ENCODE measurements at places on chromosomes 2 and 18.

DNA sequence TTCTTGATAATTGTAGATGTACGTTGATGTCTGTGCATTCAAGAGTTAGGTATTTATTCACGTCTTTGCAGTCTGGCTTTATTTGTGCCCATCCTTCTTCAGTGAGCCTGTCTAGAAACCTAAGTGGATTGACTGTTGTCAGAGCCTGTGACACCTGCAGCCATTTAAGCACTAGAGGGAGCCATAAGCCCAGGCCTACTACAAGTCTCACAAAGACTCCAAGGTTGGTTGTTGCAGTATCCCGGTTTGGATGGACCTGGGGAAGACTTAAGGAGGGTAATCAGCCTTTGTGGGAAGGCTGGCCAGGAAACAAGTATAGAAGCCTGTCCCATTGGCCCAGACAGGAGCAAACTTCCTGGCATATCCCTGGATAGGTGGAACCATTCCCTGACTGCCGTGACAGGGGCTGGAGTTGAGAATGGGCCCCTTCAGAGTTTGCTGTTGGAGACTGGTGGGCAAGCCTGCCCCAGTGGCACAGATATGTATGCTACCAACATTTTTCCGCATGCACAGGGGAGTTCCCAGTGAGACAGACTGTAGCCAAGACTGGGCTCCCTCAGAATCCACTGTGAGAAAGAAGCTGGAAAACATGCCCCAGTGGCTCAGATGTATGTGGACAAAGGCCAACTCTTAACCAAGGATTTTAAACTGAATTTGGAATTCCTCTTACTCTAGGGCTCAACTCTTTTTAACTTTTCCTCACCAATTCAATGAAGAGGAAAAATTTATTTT is 9.3 kb upstream of the LRRC30 start:
- DNase-seq: no peak

- DNase-seq: no peak
These were observed 22.5 kb downstream of the ASB1 start for GRCh38 chr2:238449241-238449640.

- DNase-seq: peak; percentile 5
These were observed 49.0 kb downstream of the SETBP1 start for GRCh38 chr18:44729631-44730101.

DNA sequence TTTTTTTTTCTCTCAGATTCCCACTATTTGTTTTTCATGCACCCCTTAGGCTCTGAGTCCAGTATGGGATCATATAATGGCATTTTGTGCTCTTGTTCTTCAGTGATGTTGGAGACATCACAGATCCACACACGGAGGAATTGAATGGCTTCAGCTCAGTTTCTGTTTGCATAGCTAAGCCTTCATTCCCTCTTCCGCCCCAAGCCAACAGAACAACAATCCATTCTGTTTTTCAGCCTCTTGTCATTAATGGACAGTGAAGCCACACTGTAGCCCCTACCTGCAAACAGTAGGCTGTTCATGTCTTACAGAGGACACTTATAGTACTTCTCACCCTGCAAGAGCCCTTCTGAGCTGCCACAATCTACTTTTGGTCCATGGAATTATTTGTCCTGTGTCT is 64.0 kb upstream of the ZSWIM2 start:
- no peak for DNase-seq

GRCh38 chr2:12712881-12713280 is 3.9 kb upstream of the TRIB2 start:
- no peak for DNase-seq

DNA sequence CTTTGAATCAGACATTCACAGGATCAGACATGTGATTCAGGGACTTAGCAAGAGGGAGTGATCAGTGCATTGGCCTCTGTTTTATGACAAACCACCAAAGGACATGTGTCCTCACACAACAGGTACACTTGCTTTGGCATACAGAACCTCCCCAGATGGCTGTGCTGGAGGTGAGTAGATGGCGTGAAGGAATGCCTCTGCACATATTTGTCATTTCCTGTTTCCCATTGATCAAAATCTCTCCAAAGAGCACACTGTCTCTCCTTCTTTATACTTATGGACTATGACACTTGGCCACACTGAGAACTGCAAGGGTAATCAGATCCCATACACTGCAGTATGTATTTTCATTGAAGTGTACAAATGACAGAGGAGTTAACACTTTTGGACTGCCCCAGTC is 927.6 kb downstream of the TSN start:
- DNase-seq: no peak

GRCh38 chr2:220077488-220077887 is 450.1 kb downstream of the SLC4A3 start:
- no peak for DNase-seq

GRCh38 chr2:156192468-156192867 is 140.1 kb downstream of the NR4A2 start:
- no peak for DNase-seq

DNA sequence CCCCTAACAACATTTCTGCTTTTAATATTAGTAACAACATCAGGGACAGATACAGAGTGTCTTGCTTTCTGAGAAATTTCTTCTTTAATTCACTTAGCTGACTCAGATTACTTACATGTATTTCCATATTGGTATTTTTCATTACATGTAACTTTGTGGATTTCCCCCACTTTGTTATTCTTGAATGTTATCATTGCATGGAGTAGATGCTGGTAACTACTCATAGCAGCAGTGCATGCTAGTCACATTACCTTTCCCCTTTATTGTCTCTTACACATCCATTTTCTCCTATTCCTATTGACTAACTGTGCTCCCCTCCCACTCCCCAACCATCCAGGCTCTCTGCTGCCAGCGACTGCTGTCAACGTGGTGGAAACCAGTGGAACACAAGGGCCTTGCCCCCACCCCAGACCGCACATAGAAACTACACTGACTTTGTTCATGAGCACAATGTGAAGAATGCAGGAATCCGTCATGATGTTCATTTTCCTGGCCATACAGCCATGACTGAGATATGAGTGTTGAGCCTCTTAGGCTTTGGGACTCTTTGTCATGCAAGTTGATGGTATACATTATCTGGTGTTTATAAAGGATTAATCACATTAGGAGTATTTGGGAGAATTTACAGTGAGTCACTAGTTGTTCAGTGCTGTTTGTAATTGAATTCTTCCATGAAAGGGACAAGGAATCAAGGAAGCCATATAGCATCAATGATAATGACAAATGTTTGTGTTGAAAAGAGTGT is 91.0 kb downstream of the EPB41L5 start:
- no peak for DNase-seq

GRCh38 chr2:219675221-219675620 is 47.8 kb downstream of the SLC4A3 start:
- DNase-seq: no peak

DNA sequence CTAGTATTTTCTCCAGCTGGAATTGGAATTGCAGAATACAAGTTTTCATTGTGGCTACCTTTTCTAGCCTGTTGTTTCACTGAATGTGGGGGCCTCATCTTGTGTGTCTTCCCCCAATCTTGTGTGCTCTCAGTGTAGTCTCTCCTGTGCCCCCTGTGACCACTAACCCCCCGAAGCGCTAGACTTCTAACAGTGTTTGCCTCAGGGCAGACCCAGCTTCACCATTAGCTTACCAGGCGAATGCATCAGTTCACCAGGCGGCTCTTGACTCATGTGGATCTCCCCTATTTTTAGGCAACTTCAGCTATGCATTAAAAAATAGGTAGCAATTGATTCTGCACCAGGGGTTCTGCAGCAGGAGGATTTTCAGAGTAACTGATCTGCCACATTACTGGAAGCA is 376.2 kb upstream of the MEIS1 start:
- no peak for DNase-seq

- no peak for DNase-seq
These were observed 2.7 kb upstream of the VWA3B start for GRCh38 chr2:98084151-98084868.

Data from T-cell (primary cell).